Esophagus squamous epithelium (tissue), 5 donors: ENCODE measurements at places on chromosomes 11 and 22.

GRCh38 chr11:8234910-8235309 lies 28.8 kb downstream of the LMO1 start:
- no peak for DNase-seq

DNA sequence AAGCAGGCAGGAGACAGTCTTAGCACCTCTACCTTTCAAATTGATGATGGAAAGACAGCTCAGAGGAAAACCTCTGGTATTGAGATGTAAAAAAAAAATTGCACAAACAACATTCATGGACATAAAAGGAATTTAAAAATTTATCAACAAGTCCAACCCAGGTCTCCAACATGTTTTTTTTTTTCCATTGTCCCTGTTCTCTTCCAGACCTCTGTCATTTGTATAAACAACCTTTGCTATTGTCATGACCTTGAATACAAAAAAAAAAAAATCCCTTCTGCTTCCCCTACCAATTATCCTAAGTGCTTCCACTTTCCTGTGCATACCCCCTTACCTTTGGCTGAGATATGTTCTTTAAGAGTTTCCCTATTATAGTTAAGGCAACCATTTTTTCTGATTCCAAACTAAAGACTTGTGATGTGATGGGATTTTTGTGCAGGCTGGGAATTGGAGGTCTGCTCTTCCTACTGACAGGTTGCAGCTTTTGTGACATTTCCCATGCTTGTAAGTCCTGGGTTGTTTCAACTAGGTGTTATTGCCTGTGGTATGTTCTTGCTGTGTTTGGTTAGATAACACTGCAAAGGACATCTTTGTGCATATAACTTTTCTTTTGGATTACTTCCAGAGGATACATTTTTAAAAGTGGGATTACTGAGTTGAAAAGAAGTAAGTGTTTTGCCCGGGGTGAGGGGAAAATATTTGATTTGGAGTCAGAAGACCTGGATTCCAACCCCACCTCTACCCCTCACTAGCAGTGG lies 67.1 kb downstream of the KIAA1671 start:
- DNase-seq, result no peak

- DNase-seq, result no peak
These were observed 540 bp downstream of the MS4A14 start for GRCh38 chr11:60396799-60397198.

GRCh38 chr11:12499071-12499470 lies 121.7 kb downstream of the PARVA start:
- no peak for DNase-seq

GRCh38 chr11:12520054-12520453 lies 142.7 kb downstream of the PARVA start:
- no peak for DNase-seq

GRCh38 chr11:87437844-87438223 lies 400.1 kb downstream of the TMEM135 start:
- no peak for DNase-seq

DNA sequence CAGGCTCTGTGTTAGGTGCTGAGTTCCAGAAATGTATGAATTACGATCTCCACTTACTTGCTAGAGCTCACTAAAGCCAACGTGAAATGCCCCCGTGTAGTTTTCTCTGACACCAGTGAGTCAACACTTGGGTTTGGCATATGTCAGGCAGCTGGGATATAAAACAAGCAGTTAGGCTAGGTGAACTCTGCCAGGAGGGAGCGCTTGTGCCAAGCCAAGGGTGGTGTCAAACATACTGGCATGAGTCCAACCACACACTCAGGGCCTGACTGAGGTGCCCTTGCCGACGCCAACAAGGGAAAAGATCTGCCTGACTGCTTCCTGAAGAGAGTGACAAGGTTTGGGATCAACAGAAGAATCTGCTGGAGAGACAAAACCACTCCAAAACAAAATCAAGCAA lies 167.8 kb upstream of the NARS2 start:
- DNase-seq, result no peak
